Substantia nigra (tissue), 51 donors: ENCODE measurements at places on chromosomes 2 and 18.

GRCh38 chr2:24621779-24622538 is 130.9 kb downstream of the NCOA1 start:
- DNase-seq, result no peak

GRCh38 chr2:143674051-143674450 is 544.8 kb downstream of the ARHGAP15 start:
- DNase-seq, result no peak

- DNase-seq, result no peak
Observed at GRCh38 chr2:31080361-31080760, 57.9 kb downstream of the GALNT14 start.

GRCh38 chr2:160007111-160007510 is 55.3 kb downstream of the PLA2R1 start:
- no peak for DNase-seq

GRCh38 chr2:104863468-104864279 is 9.8 kb downstream of the POU3F3 start:
- no peak for DNase-seq

DNA sequence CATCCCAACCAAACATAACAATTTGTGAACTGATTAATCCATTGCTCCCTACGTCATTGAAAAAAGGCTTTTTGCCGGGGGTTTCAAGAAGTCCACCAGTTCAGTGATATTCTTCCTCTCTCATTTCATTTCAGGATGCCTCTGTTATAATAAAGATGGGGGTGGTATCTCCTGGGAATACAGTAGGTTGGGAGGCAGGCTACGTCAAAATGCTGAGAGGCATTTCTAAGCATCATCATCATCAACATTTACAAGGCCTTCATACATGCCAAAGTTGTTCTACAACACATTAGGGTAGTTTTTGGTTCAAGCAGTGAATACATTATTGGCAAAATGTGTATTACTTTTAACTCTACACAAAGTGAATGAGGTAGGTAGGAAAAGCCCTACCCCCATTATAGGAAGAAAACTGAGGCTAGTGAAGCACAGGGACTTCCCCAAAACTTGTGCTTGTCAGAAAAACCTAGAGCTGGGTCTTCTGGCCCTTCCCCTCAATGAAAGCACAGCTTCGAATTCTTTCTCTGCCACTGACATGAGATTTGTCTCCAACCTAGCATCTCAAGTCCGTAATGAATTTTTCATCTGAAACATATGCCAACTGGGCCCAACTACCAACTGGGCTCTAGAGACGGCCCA is 11.3 kb downstream of the OSR1 start:
- no peak for DNase-seq

DNA sequence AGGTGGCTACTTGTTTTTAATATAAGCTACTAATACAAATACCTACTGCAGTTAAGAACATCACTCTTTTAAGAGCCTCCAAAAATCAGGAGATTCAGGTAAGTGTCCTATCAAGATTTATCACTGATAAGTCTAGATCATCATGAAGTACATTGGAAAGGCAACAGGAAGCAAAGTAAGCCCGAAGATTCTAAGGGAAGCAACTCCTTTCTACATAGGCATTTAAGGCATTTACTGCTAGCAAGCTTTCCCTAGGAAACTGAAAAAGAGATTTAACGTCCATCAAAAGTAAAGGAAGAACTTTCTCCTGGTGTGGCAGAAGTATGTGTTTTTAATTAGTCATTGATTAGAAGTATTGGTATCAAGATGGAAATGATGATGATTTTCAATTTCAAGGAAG is 3.7 kb downstream of the STK17B start:
- DNase-seq, result no peak

DNA sequence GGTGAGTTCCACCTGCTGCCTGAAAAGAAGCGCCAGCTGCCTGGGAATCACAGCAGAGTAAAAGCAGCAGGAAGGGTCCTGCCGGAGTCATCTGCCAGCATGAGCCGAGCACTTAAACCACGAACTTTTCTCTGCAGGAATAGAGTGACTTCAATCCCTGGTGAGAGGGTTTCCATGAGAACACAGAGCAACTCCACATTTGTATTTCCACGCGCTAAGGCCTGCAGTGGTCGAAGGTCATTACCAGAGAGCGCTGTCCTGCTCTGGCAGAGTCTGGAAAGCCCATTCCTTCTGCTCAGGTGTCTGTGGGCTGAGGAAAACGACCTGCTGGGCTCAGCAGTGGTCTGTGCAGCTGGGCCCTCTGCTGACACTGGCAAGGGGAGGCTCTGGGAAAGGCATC is 6.7 kb downstream of the PASK start:
- no peak for DNase-seq

GRCh38 chr2:226605642-226606041 is 194.0 kb downstream of the IRS1 start:
- no peak for DNase-seq

DNA sequence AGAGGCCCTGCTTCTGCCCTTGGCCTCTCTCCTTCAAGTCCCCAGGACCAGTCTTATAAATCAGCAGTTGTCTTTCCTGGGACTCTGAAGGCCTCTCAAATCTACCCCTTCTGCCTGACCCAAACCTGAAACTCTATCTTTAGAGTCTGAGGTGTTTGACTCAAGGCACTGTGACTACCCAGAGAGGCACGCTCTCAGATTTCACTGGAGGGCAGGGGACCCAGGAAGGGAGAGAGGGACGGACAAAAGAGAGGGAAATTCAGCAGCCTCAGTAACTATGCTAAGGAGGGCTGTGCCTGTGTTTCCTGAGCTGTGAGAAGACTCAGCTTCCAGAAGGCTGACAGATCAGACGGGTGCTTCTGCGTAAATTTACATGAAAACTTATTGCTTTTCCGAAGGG is 217.8 kb downstream of the HAUS1 start:
- DNase-seq, result no peak

DNA sequence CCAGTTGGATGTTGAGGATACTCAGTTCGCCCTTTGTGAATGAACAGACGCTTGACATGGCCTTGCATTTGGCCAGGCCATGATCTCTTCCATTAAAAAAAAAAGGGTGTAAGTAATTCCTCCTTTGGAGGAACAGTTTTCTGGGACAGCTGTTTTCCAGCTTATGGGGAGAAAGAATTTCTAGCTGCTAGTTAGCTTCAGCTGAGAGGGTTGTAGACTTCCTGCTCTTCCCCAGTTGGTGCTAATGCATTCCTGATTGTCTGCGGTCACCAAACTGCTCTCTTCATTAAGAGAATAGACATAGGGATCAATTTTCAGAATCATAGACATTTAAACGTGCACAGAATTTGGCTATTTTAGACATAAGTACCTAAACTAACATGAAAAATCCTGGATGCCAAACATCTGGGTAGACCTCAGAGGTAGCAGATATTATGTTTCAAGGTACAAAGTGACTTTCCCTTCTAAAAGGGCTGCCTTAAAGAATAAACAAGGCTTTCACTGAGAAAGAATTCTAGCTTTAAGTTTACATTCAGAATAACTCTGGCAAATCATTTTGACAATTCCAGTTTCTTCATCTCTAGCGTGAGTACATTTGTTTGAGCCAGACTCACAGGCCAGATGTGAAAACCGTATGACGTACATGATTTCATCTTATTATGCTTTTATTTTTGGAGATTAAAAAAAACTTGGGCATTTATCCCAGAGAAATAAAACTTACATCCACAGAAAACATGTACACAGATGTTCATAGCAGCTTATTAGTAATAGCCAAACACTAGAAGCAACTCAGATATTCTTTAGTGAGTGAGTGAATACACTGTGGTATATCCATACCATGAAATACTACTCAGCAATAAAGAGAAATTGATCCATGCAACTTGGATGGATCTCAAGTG is 71.2 kb downstream of the MAIP1 start:
- DNase-seq, result no peak

DNA sequence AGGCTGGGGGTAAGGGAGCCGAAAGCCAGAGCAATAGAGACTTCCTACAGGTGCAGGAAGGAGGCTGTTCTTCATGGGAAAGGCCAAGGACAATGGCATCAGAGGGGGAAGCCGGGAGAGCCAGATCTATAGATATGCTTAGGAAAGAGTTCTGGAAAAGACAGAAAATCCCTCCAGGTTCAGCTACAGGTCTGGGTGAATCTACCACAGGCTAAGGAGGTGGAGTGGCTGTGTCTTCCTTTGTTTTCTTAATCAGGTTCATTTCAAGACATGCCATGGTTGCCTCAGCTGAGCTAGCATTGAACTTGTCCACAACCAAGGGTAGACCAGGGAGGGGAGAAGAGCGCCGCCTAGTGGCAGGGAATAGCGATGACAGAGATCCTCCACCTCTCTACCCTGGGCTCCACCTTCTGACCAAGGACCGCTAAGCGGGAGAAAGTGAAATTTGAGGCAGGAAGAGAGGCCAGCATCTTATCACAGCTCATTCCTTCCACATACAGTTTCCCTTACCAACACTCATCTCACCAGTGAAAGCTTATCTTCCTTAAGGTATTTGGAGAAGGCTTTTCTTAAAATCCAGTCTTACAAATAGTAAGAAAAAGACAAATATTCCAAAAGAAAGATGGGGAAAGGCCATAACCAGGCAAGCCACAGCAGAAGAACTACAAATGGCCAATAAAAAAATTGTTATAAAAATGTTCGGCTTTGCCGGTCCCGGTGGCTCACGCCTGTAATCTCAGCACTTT is 74.2 kb downstream of the VIT start:
- no peak for DNase-seq

GRCh38 chr18:11927497-11927896 is 19.4 kb upstream of the MPPE1 start:
- no peak for DNase-seq

GRCh38 chr2:38806015-38806732 is 28.2 kb downstream of the GEMIN6 start:
- no peak for DNase-seq

DNA sequence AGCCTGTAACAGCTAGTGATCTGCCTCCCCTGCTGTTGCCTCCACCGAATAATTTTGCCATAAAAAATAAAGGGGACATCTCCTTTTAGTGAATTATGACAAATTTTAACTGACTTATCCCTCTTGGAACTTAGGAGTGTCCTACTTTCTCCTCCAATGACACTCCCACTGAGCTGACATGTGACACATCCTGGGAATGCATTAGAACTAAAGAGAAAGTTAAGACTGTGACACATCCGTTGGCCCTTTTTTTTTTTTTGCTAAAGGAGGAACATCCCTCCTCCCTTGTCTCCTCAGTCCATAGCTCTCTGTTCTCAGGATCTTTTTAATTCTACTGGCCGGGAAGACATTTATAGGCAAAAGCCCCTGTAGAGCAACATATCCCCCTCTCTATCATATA is 268.2 kb downstream of the NRXN1 start:
- DNase-seq, result no peak

GRCh38 chr2:237291138-237291792 is 122.7 kb downstream of the COL6A3 start:
- DNase-seq, result no peak

- DNase-seq, result no peak
Observed at GRCh38 chr2:69132960-69133590, 120.1 kb downstream of the ANTXR1 start.

GRCh38 chr18:12630136-12630535 is 27.8 kb downstream of the SPIRE1 start:
- DNase-seq, result no peak

- no peak for DNase-seq
Observed at GRCh38 chr2:35788543-35788942, 567.0 kb upstream of the CRIM1 start.

GRCh38 chr2:197215748-197216360 is 94.7 kb downstream of the ANKRD44 start:
- no peak for DNase-seq

DNA sequence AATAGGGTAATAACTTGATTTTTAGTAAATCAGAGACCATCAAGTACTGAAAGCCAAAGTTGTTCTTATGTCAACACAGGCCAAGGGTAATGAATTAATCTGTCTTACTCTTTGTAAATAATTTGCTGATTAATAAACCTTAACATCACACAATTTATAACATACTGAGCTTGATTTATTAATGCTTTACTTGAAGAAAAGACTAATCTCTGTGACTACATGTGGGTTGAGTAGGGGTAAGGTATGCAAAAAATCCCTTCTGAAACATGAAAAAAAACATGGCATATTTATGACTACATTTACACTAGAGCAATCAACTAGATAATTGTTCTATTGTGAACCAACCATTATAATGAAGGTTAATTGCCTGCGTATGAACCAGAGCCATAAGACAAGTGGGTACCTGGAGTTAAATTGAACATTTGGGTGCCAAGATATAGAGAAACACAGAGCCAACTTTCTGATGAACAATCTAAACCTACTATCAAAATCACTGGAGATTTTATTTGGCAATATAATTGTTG is 67.7 kb upstream of the GRB14 start:
- DNase-seq, result no peak
